Mesendoderm (in vitro differentiated cells): ENCODE measurements at places on chromosomes 1 and 21.

DNA sequence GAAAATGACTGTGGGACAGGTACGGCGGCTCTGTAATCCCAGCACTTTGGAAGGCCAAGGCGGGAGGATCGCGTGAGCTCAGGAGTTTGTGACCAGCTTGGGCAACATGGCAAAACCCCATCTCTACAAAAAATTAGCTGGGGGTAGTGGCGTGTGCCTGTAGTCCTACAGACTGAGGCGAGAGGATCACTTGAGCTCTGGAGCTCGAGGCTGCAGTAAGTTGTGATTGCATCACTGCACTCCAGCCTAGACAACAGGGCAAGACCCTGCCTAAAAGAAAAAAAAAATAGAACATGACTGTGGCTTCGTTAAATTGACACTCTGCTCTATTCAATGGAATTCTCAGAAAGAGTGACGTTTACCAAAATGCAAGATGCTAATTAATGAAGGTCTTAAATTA lies 3.9 kb upstream of the DBT start:
- DNase-seq: no peak

DNA sequence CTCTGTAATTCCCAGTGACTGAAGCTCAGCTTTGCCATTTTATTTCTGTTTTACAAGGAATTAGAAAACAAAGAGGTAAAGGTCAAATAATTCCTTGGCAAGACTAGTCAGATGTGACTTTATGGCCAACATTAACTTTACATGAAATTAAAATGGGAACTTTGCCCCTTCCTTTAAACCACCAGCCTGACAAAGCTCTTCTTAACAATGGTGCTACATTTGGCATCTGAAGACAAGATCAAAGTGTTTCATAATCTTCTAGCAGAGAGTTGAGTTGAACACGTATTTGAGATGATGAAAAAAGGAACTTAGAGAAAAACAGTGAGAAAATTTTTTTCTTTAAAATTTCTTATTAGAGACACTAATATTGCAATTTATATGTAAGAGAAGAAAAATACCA lies 193.8 kb downstream of the AK5 start:
- DNase-seq: no peak

- DNase-seq: peak; percentile 48
Measured at GRCh38 chr1:182337736-182338571, 53.6 kb downstream of the GLUL start.

- DNase-seq: no peak
Measured at GRCh38 chr1:33257207-33257771, 997 bp downstream of the ZNF362 start.
